CD4-positive, alpha-beta T cell treated with Interleukin-6 at 100 ng/mL for 8 hours (primary cell): ENCODE measurements at places on chromosomes 2 and 18.

DNA sequence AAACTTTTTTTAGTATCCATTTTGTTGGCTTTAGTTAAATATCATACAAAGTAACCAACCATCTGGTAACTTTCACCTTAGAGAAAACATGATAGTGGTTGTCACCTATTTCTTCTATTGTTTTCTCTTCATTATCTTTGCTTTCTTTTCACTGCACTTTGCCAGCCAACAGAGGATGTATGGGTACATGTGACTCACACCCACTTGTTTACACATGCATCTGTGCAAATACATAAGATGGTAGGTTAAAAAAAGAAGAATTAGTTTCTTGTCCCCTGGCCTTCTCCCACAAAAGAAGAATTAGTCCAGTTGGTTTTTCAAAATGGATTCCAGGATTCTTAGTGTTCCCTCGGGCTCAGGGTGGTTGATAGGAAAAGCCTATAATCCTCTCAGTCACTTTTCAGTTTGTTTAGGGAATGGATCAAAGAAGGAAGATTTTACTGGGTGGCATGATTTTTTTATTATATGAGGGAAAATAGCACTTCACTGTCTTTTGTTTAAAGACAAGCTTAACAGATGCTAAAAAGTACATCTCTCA, 46.6 kb downstream of the CDK15 start:
- DNase-seq = no peak

DNA sequence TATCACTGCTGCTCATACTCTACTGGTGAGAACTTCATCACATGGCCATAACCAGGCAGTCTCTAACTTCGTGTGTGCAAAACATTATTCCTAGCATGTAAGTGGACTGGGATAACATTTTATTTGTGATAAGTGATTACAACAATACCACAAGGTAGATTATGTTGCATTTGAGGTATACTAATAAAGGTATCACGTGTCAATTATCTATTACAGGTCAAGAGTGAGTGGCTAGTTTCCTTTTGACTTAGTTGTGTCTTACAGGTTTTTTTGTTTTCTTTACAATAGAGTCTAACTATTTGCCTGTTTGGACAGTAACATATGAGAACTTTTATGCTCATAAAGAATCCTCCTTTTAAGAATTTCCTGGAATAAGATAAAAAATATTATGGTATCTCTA, 67.2 kb upstream of the DSC1 start:
- no peak for DNase-seq

DNA sequence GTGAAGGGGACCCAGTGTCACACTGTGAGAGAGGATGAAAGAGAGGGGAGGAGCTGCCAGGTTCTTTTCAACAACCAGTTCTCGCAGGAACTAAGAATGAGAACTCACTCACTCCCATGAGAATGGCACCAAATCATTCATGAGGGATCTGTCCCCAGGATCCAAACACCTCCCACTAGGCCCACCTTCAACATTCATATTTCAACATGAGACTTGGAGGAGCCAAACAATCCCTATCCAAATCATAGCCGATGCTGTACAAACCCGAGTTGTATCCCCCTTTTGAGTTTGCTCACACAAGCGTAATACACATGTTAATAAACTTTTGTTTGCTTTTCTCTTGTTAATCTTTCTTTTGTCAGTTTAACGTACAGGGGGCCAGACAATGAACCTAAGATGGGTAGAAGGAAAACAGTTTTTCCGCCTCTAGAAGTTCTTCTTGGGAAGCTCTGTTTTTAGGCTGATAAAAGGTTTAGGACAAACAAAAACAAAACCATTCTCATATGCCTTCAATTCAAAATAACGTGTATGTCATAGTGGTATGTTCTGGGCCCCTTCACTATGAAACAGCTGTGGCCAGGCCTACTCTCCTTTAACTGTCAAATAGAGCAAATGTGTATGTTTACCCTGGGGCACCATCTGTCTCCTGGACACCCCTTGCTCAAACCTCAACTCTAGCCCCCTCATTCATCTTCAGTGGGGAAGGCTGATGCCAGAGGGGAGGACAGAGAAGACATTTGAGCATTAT, 9.1 kb upstream of the TMEM37 start:
- DNase-seq = no peak

- DNase-seq = no peak
Observed at GRCh38 chr2:226352941-226353560, 446.6 kb downstream of the IRS1 start.

DNA sequence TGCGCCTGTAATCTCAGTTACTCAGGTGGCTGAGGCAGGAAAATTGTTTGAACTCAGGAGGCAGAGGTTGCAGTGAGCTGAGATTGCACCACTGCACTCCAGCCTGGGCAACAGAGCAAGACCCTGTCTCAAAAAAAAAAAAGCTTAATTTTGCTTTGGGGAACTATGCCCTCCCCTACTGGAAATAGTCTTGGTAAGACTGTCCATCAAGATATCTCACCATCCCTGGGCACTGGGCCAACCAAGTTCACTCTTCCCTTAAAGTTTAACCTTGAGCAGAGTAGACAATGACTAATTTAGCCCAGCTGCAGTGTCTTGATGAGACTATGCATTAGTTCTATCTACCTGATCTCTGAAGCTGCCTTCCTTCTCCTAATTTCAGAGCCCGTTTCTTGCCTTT, 44.7 kb downstream of the ASXL2 start:
- no peak for DNase-seq

DNA sequence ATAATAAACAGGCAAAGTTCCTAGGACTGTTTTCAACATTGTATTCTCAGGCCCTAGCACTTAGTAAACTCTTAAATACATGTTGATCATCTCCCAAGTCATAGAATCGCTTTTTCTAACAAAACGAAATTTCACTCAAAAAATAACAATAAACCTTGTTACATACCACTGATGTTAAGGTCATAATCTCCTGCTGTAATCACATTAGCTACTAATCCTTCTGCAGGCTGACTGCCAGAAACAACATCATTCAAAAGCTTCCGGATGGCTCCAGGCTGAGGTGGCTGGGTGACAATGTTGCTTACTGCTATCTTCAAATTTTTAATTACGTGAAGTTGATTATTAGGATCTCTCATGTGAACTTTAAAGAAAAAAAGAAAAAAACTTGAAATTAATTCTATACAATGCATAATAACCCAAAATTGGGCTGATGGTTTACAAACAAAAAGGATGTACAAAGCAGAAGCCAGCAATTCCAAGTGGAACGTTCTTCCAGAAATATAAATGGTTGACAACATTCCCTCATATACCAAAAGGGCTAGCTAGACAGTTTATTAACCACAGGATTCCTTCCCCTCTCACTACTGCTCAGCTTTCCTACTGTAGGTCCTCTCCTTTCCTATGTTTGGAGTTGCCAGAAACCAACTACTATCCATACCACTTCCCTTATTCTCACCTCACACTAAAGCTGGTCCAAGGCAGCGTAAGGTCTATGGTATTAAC, 11.6 kb downstream of the TRAPPC8 start:
- no peak for DNase-seq
